ENCODE measurements at places on chromosomes 6 and 20.
A peak's percentile ranks its signal among the peaks of the same experiment; 100 is the strongest.

DNA sequence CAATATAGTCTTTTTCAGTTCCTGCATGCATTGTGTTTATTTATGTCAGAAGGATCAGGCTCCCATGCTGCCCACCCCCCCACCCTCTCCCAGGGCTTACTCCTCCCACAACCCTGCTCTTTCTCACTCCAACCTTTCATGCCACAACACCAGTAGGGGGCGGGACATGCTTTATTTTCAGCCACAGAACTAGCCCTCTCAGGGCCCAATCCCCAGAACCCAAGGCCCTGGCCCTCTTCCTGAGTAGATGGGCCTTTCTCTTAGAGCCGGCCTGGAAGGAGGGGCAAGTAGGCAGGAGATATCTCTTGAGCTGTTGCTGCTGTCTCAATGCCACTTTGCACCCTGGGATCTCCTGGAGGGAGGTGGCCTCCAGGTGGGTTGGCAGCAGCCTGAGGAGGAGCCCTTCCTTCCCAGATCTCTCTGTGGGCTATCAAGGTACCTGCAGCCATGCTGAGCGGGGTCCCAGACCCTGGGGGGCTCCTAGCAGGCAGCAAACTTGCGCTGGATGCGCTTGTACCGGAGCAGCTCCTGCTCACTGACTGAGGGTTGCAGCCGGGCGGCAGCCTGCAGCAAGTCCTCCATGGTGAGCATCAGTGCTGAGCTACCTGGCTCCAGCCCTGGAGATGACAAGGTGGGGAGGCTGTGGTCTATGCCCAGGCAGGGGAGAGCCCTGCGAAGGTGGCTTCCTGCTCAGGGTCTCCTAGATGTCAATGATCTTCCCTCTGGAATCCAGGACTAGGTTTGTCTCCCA is 3.5 kb downstream of the GNMT start:
- peak; percentile 80 for DNase-seq

- no peak for DNase-seq
These were observed 213.6 kb upstream of the DTNBP1 start for GRCh38 chr6:15876406-15876805.

DNA sequence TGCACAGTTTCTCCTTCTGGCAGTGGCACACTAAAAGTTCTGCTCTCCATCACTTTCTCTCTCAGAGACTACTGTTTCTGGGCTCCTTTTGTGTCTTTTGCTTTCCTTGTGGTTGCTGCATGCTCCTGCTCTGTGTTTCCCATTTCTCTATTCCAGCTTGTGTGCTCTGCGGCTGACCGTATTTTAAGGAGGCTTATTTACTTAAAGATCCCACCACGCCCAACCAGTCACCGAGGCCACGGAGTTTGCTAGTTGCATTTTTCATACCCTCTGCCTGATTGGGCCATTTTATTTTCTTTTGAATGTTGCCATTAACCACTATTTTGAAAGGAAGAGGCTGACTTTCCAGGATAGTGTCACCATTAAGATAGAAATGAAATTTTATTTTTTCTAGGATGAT is 626.4 kb upstream of the MMS22L start:
- DNase-seq = no peak

DNA sequence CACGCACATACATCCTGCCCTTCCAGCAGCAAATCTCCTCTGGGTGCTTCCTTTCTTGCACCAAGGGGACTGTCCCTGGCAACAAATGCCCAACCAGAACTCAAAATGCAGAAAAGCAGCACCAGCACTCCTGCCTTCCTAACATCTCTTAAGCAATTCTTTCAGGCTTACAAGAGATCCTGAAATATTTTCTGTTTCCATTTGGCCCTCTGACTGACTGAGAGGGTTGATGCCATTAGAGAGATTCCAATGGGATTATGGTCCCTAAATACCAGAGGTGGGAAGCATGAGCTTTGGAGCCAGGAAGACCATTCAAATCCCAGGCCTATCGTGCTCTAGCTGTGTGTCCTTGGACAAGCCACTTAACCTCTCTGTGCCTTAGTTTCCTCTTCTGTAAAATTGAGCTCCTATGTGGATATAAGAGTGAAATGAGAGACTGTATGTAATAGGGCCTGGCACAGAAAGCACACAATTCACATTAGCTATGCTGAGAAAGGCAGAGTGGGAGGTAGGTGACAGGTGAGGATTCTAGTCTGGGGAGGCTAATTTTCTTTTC is 56.8 kb downstream of the PRDM1 start:
- no peak for DNase-seq

DNA sequence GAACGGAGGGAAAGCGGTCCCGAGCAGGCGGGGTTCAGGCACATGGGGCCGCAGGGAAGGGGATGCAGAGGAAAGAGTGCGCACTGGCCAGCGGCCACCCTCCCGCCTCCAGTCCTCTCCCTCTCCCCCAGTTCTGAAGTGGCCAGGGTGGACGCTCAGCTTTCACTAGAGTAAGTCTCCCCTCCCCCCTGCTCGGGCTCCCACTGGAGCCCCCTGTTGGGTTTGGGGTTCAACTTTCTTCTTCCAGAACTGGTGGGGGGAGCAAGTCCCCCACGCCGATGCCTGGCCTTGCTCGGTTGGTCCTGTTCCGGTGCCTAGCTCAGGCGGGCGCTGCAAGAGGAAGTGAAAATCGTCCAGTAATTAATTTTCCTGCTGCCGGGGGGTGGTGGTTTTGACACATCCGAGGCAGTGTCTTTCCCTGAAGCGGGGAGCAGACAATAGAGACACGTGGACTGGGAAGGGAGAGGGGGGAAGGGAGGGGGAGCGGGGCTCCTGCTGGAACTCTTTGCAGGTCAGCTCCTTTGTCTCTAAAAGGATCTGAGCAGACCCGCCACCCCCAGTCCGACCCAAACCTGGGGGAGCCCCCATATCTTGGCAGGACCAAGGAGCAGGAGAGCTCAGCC is 824 bp upstream of the SCRT2 start:
- DNase-seq = no peak

- DNase-seq = no peak
These were observed 20.3 kb upstream of the TAGAP start for GRCh38 chr6:159065091-159065490.

- DNase-seq = no peak
These were observed 16.3 kb upstream of the ADGRG6 start for GRCh38 chr6:142285235-142286087.

DNA sequence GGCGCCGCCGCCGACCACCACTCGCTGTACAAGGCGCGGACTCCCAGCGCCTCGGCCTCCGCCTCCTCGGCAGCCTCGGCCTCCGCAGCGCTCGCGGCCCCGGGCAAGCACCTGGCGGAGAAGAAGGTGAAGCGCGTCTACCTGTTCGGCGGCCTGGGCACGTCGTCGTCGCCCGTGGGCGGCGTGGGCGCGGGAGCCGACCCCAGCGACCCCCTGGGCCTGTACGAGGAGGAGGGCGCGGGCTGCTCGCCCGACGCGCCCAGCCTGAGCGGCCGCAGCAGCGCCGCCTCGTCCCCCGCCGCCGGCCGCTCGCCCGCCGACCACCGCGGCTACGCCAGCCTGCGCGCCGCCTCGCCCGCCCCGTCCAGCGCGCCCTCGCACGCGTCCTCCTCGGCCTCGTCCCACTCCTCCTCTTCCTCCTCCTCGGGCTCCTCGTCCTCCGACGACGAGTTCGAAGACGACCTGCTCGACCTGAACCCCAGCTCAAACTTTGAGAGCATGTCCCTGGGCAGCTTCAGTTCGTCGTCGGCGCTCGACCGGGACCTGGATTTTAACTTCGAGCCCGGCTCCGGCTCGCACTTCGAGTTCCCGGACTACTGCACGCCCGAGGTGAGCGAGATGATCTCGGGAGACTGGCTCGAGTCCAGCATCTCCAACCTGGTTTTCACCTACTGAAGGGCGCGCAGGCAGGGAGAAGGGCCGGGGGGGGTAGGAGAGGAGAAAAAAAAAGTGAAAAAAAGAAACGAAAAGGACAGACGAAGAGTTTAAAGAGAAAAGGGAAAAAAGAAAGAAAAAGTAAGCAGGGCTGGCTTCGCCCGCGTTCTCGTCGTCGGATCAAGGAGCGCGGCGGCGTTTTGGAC is 2.0 kb downstream of the SOX4 start:
- peak; percentile 27 for DNase-seq

GRCh38 chr20:42043921-42044320 is 425.7 kb upstream of the CHD6 start:
- DNase-seq = no peak

- DNase-seq = no peak
These were observed 25.5 kb downstream of the NSFL1C start for GRCh38 chr20:1441133-1441532.

- no peak for DNase-seq
These were observed 104.8 kb downstream of the AGPAT4 start for GRCh38 chr6:161169035-161169434.

- no peak for DNase-seq
These were observed 93.9 kb upstream of the HDAC2 start for GRCh38 chr6:114064862-114065261.

GRCh38 chr20:20465252-20465651 is 97.3 kb downstream of the INSM1 start:
- no peak for DNase-seq

DNA sequence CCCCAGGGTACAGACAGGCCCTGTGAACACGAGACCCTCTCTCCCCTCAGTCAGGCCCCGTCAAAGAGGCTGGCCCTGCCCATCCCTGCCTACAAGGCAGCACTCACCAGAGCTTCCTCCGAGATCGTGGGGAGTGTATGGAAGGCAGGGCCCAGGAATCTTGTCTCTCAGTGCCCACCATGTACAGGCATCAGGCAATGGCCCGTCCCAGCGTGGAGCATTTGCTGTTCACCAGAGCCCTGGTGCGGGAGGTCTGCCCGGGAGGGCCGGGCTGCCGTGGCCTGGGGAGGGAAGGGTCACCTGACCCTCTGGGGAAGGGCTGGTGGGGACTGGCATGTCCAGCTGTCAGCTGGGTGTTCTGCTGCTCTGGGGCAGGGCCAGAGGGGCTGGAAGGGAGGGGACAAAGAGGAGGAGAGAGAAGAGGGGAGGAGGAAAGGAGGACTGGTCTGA is at the start of gene IP6K3:
TSS of gene IP6K3 (minus strand) at position 255 of the 450 bp plus-strand sequence. CDS start 11,429 bp downstream, outside the sequence.
- no peak for DNase-seq

DNA sequence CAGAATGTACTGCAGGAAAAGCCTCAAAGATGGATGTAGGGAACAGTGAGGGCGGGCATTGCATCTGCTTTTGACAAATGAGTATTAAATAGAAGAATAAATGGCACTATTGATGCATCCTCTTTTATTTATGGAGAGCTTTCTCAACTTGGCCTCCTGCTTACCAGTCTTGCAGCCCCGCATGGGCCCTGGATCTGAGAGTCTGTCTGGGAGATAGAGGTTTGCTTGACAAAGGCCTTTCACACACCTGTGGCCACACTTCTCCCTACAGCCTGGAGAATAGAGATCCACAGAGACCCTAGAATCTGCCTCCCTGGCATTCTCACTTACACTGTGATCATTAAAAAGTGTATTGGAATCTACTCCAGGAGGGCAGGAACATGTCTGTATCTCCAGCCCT is 203.8 kb upstream of the CDH4 start:
- no peak for DNase-seq

GRCh38 chr20:15071085-15071808 is 733.8 kb upstream of the FLRT3 start:
- no peak for DNase-seq

DNA sequence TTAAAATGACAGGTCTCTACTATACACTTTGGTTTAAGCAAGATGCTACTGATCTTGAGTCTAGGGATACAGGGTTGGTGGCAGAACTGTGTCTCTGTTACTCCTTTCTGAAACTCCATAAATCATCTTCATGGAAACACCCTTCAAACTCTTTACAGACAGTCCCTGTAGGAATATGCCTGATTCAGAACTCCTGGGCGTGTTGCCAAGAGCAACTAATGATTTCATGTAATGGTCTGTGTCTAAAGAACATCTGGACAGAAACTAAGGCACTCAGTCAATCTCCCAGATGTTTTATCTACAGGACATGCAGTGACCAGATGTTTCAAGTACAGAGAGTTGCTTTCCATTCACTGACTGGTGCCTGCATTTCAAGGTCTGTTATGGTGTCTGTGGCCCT is 464.4 kb upstream of the CHD6 start:
- peak; percentile 2 for DNase-seq

- DNase-seq = no peak
These were observed 32.2 kb upstream of the MYB start for GRCh38 chr6:135148889-135149288.

- no peak for DNase-seq
These were observed 133.5 kb downstream of the PLCB1 start for GRCh38 chr20:8265588-8265987.

DNA sequence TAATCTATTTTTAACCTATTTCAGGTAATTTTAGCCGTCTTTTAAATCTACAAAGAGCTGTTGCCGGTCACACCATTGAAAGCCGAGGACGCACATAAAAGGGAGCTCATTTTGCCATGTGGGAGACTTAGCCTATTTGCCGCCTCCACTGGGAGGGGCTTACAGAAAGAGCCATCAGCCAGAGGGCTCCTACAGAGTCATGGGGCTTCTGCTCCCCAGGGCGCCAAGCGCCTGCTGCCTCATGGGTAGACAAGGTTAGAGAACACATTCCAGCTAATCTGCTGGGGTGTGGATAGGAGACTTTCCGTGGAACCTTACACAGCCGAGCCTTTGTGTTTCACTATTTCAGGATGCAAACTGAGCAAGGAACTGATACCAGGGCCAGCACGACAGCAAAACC is 12.6 kb downstream of the PCMTD2 start:
- DNase-seq = no peak

DNA sequence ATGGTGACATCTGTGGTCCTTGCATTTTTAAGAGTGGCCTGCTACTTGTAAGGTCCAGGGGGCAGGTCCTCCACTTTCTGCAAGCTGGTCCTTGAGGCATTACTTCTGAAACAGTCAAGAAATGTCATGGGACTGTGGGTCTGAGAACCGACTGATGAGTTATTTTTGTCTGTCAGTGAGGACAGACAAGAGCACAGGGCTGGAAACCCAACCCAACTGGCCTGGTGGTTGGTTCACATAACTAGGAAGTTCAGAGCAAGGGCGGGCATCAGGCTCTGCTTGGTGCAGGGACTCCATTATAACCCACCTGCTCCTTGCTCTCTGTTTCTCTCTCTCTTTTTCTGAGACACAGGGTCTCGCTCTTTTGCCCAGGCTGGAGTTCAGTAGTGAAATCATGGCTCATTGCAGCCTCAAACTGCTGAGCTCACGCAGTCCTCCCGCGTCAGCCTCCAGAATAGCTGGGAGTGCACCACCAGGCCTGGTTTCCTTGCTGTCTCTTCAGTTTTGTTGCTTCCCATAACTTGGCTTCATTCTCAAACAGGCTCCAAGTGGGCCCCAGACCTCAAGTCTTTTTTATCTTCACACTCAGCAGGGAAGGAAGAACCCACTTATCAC is 9.2 kb downstream of the CST3 start:
- no peak for DNase-seq
